ENCODE measurements at places on chromosomes 11 and 22. TPM values are rescaled to one million over a fixed set of nuclear protein-coding genes. Genes with fewer than 3 reads are reported as not detected.

The USP2 gene
- 0.13 TPM for total RNA-seq

The GAL gene
- 5.3 TPM for total RNA-seq

The CD3D gene
- not detected for total RNA-seq

The MS4A3 gene
- not detected for total RNA-seq

The IL10RA gene
- total RNA-seq = not detected

Data from thoracic aorta endothelial cell (primary cell).